ENCODE measurements at places on chromosomes 1 and 21. TPM values are rescaled to one million over a fixed set of nuclear protein-coding genes. Genes with fewer than 3 reads are reported as not detected.

DPYD gene
- polyA plus RNA-seq = 58.4 TPM

RNU1-4 gene
- not detected for polyA plus RNA-seq

PRAMEF4 gene
- polyA plus RNA-seq = not detected

TPTE gene
- polyA plus RNA-seq = not detected

PTGFR gene
- polyA plus RNA-seq = not detected

TMEM240 gene
- not detected for polyA plus RNA-seq

ADAM30 gene
- not detected for polyA plus RNA-seq

C1QC gene
- not detected for polyA plus RNA-seq

APOBEC4 gene
- not detected for polyA plus RNA-seq

KCTD3 gene
- 0.20 TPM for polyA plus RNA-seq

GUCA2B gene
- polyA plus RNA-seq = not detected

HAO2 gene
- not detected for polyA plus RNA-seq

SYPL2 gene
- polyA plus RNA-seq = not detected

GART gene
- polyA plus RNA-seq = 56.1 TPM
